CD4-positive, alpha-beta T cell treated with Interleukin-6 for 4 hours (primary cell): ENCODE measurements at places on chromosomes 4 and X.
A peak's percentile ranks its signal among the peaks of the same experiment; 100 is the strongest.

DNA sequence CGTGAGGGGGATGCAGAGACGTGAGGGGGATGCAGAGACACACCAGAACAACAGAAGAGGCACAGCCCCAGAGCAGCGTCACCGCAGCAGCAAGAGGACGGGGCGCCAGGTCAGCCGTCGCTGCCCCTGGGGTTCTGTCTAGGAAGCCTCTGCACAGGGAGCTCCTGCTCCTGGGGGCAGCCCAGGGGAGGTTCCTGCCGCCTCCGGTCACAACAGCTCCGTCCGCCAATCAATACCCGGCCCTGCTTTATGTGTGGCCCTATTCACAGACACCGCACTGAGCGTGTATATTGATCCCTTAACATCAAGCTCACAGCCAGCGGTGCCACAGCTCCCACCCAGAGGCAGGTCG is 69.6 kb downstream of the FAM53A start:
- DNase-seq = no peak

DNA sequence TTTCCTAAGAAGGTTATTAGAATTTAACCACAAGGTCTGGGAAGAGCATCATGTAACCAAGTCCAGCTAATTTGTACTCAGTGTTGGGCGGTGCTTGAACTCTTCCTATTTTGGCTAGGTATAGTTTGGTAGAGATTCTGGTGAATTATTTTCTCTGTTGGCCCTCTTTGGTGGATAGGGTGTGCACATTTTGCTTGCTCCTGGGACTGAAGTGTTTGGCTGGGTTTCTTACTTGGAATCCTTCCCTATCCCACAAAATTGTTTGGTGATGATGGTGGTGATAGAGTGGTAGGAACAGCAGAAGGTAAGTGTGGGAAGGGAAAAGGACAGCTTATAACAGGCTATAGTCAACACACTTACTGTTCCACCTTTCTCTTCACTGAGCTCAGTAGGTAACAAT is 194.8 kb upstream of the GPC4 start:
- DNase-seq = no peak

GRCh38 chr4:7180938-7181337 is 11.4 kb upstream of the SORCS2 start:
- no peak for DNase-seq

DNA sequence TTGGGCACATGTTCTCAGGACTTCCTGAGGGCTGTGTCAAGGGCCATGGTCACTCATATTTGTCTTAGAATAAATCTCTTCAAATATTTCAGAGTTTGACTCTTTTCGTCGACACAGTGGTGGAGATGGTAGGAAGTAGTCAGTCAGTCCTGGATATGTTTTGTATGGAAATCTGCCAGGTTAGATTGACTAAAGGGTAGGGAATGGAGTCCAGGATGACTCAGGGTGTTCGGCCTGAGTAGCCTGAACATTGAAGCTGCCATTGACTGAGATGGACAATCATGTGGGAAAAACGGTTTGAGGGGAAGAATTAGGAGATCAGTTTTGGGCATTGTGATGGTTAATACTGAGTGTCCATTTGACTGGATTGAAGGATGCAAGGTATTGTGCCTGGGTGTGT is 177.1 kb upstream of the CENPE start:
- no peak for DNase-seq

DNA sequence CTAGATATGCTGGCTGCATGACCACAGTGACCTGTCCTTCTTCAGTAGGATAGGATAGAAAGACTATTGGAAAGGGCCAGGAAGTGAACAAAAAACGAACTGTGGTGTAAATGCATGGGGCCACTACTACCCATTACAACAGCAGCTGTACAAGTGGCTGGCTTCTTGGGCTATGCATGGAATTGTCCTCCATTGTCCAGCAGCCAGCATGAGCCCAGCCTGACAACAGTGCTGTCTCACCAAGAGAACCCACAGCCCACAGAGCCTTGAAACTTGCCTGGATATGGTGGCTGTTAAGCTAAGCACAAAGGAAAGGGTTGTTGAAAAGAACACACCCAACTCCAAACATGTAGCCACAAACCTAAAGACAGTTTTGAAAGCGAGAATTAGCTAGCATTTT is 330.2 kb upstream of the F9 start:
- no peak for DNase-seq

DNA sequence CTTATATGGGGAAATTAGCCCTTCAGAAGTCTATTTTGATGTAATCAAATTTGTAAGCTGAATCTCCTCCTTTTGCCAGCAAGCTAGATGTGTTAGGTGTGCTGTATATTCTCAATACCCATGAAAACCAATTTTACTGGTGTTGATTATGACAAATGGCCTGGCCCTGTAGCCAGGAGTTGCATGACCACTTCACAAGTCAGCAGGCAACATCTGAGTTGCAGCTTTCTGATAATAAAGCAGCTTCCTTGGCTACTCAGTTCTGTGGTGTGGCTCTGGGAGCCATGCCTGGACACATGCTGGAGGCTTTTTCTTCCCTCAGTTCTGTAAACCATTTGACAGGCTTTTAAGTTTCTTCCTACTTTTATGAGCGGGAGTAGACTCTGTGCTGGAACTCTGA is 154.1 kb upstream of the CXCL13 start:
- DNase-seq = no peak

DNA sequence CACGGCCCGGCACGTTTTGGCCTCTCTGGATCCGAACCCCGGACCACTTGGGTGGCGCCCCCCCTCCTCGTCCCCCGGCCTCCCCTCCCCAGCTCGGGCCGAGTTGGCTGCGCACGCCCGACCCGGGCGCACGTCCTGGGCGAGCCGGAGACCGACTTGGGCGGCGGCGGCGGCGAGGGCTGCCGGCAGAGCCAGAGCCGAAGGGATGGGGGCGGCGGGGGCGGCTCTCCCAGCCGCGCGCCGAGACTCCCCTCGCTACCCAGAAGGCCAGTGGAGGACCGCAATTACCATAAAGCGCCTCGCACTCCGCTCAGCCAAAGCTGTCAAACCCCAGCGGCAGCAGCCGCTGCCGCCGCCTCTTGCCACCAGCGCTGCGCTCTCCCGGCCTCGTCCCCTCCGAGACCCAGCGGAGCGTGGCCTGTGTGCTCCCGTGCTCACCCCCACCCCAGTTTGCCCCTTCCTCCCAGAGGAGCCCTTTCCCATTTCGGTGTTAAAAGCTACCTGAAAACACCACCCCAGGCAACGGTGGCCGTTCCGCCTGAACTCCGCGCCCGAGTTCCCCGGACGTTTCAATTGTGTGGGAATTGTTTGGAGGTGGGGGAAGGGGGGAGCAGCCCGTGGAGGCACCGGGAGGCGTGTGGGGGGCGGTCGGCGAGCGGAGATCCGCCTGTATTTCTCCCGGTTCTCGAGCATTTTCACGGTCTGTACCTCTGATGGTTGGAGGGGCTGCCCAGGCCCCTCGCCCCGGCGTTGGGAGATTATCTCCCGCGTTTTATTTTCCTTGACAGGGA is 701 bp upstream of the BCOR start:
- DNase-seq = peak; percentile 61

- DNase-seq = no peak
Observed at GRCh38 chr4:127403471-127404084, 229.2 kb upstream of the INTU start.

- DNase-seq = no peak
Observed at GRCh38 chr4:48180234-48180633, 46.2 kb upstream of the TXK start.

GRCh38 chrX:66676413-66676812 is 37.5 kb upstream of the EDA2R start:
- DNase-seq = no peak

GRCh38 chr4:15294202-15294601 is 133.6 kb upstream of the C1QTNF7 start:
- DNase-seq = no peak

- DNase-seq = no peak
Observed at GRCh38 chr4:146224326-146224966, 10.1 kb downstream of the REELD1 start.

GRCh38 chr4:2643555-2643954 is 107.1 kb downstream of the FAM193A start:
- DNase-seq = no peak

DNA sequence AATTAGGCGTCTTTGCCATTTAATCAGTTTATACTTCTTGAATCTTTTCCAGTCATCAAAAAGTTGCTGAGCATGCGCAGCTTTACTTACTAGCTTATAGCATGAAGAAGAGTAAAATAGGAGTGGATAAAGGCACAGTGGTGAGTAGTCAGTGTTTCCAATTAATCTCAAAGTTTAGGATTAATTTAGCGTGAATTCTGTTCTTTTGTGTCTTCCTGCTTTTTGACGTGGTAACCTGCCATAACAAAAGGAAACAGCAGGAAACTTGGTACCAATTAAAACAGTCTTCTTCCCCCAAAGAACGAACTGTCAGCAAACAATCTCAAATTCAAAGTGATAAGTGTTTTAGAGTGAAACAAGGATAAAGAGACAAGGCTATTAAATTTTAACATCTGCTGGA is 61.9 kb downstream of the TET2 start:
- no peak for DNase-seq

DNA sequence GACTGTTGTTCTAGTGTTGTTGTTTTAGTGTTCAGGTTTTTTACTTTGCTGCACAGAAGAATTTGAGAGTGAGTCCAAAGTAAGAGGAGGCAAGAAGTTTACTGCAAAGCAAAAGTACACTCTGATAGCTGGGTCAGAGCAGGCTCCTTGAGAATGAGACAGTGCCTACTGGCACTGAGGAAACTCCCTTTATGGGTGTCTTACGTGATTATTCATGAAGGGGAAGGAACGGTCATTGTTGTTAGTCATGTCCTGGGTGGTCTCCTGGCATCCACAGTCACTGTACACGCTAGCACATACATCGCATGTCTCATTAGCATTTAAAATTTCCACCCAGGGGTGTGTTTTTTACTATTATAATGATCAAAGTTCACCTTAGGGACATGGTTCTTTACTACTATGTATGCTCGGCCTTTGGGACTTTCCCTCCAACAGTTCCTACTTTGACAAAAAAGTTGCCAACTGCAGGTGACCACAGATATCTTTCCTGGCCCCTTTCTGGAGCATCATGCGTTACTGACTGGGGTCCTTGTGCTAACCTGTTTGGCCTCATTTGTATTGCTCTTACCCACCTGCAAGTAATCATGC is 688.9 kb upstream of the AMOT start:
- no peak for DNase-seq

GRCh38 chr4:25923745-25924144 is 9.7 kb downstream of the SMIM20 start:
- no peak for DNase-seq

DNA sequence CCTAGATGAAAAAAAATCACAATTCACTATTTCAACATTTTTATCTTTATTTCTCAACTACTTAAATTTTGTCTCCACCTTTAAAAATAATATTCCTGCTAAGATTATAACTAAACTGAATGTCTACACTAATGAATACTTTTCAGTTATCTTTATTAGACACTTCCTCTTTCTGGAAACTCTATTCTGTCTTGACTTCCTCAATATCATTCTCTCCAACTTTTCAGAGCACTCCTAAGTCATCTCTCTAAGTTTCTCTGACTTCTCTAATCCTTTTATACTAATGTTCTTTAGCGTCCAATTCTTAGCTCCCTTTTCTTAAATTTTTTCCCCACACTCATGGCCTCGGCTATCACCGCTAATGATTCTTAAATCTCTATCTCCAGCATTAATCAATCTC is 374.2 kb downstream of the FBXO8 start:
- DNase-seq = no peak

DNA sequence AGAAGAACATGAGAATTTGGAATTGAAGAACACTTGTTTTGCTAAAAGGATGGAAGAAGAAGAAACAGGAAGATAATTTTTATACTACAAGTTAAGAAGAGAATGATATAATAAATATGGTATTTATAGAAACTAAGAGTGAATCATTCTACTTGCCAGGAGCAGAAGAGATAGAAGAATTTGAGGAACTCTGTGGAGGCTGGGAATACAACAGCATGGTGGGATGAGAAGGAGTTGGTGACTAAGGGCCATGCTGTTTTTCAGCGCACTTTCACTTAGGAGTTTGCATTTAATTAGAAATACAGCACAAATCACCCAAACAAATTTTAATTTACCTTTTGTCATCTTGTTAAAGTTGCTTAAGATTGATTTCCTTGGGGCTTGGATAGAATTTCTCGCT is 20.5 kb downstream of the HADH start:
- DNase-seq = no peak

- DNase-seq = no peak
Observed at GRCh38 chrX:66071126-66071525, 31.2 kb upstream of the VSIG4 start.

DNA sequence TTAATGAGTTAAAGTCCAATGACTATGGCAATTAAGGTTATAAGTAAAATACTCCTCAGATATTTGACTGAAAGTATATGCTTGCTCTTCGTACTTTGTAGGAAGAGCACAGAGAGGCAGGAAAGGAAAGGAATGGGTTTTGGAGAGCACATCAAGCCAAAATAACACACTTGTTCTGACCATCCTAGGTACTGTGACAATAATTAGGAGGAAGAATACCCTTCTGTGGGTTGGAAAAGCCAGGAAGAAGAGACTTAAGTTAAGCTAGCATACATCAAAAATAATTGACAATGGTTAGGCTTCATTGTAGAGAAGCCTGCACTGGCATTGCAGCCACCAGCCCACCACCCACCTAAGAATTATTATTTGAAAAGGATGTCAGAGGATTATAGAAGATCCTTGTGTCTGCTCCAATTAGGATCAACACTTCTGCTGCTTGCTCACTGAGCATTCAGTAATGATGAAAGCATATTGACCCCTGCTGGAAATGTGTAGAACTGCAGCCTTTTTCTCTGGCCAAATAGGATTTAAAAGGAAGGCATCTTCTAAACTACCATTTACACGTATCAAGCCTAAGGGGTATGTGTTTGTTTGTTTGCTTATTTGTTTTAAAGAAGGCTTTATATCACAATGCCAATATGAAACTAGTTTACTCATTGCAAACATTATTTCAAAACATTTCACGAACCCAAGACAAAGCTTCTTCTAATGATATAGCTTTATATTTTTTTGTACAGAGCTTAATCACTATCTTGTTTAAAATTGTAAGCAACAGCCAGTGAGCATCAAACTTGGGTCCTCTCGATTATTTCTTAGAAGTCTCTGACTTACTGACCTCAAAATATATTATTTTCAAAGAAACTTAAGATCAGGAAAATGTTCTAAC is 286.2 kb upstream of the TET2 start:
- peak; percentile 35 for DNase-seq

- DNase-seq = no peak
Observed at GRCh38 chr4:156837625-156838345, 133.8 kb downstream of the PDGFC start.

- no peak for DNase-seq
Observed at GRCh38 chrX:149010013-149010852, 494.9 kb downstream of the IDS start.

DNA sequence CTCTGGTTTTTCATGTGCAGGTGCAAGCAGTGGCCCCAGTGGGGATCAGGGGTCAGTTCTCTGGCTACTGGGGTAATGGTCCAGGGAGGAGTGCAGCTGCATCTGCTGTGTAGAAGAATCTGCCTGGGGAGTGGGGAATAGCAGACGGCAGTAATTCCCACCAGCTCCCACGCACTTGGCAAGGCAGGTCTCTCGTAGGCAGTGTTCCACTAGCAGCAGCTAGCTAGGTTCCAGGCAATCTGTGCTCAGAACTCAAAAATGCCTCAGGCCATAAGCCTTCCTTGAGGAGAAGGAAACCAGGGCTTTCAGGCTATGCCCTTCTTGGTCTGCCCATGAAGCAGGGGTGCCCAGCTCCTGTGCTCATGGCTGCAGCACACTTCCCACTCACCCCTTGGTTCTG is 38.8 kb downstream of the DCLK2 start:
- DNase-seq = no peak

GRCh38 chr4:25223802-25224375 is 9.9 kb upstream of the PI4K2B start:
- DNase-seq = peak; percentile 20

GRCh38 chr4:4860600-4861389 is 1.3 kb downstream of the MSX1 start:
- DNase-seq = no peak

GRCh38 chr4:891747-892146 is 40.4 kb downstream of the GAK start:
- no peak for DNase-seq
